ENCODE measurements at places on chromosomes 12 and 14.
A peak's percentile ranks its signal among the peaks of the same experiment; 100 is the strongest.

- DNase-seq, result no peak
These were observed 6.7 kb downstream of the KRT81 start for GRCh38 chr12:52284562-52285171.

- no peak for DNase-seq
These were observed 294.6 kb downstream of the GXYLT1 start for GRCh38 chr12:41850046-41850445.

DNA sequence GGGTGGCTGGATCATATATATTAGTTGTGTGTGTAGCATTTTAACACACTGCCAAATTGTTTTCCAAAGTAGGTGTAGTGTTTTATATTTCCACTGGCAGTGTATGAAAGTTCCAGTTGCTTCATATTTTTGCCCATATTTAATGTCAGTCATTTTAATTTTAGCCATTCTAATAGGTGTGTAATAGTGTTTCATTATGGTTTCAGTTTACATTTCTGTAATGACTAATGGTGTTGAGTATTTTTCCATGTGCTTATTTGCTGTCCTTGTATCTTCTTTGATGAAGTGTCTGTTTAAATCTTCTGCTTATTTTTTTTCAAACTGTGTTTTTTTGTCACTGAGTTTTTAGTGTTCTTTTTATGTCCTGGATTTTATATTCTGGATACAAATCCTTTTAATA, 8.7 kb downstream of the TBC1D15 start:
- DNase-seq, result no peak

GRCh38 chr12:68481181-68481941, 129.3 kb upstream of the RAP1B start:
- DNase-seq, result peak; percentile 40

DNA sequence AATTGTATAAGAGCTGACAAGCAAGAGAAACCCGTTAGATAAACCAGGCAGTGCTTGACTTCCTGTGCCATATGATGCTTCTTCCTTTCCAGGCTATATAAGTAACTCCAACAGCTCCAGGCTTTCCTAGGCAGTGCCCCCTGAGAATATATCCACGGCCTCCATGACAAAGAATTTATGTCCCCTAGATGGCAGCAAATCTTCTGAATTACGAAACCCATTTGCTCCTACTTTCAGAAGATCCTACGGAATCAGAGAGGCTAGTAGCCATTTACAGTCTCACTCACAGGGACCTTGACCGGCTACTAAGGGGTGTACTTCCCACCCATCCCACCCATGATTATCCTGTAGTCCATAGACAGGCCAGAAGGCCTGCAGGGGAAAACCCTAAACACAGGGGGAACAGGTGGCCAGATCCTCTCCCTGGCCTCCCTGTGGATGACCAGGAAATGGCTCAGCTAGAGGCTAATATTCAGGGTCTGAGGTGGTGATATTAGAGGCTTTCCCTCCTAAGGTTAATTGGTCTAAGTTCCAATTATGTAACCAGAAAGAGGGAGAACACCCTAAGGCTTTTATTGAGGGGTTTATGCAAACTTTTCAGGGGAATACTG, 77.2 kb upstream of the DCD start:
- DNase-seq, result peak; percentile 46

DNA sequence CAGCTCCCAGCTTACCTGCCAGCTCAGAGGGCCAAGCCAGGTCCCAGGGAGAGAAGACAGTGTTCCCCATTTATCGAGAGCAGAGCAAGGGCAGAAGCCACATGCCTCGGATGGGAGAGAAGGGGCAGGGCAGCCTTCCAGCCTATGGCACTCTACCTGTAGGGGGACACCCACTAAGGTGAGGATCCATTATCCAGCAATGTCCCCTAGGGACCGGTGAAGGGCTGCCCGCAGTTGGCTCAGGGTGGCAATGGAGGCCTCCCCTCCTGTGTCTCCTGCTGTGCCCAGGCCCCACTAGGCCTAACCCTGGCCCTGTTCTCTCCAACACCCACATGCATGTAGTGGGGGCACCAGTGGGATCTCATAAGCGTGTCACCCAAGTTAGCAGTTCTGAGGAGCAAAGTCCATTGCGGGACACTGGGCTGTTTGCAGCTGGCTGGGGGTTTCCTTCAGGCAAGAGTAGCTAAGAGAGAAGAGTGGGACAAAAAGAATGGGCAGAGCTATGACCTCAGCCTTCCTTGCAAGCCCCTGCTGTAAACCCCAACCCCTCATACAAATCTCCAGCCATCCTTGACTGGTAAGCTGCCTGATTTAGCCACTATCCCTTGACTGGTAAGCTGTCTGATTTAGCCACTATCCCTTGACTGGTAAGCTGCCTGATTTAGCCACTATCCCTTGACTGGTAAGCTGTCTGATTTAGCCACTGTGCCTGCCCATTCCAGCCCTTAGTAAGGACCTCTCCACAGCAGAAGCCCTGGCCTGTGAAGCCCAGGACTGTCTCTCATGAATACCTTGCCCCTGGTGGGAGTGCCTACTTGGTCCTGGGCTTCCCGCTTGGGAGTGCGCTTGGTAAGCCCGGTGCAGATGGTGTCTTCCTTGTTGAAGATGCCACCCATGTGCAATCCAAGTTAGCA, 5.2 kb upstream of the ASB2 start:
- DNase-seq, result no peak

DNA sequence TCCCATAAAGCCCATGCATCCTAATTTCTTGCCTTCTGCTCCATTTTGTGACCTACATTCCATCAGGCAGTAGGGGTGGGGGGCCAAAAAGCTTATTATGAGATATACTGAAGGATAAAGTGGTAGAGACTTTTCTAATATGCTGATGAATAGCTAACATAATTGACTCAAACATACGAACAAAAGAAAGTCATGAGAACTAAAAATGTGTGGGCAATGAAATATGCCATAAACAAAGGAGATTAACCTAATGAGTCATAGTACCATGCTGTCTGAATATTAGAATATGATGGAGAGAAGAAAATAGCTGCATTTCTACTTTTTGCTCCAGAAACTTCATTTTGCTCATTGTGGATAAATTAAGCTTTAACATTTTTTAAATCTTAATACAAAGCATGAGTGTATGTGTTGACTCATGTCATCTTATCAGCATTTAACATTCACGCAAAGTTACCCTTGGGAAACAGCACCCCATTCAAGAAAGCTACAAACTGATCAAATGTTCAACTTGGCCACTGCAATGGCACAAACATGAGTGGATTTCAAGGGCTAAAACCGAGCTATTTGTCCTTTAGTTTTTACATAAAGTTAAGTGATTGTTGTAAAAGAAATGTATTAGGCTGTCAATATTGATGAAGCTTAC, 64.0 kb upstream of the DIO2 start:
- no peak for DNase-seq

GRCh38 chr12:95497031-95497430, 23.1 kb downstream of the METAP2 start:
- DNase-seq, result no peak

DNA sequence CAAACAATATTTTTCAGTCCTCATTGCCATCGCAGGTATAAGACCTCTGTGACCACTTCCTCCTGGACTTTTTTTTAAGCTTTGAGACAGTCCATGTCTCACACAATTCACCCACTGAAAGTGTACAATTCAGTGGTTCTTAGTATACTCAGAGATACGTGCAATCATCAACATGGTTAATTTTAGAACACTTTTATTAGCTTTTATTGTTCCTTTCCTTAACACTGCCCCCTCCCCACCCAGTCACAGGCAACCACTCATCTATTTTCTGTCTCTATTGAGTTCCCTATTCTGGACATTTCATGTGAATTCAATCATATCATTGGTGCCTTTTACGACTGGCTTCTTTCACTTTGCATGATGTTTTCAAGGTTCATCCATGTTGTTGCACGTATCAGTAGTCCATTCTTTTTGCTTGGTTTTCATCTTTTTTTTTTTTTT, 16.2 kb downstream of the NCKAP5L start:
- DNase-seq, result no peak

GRCh38 chr12:63075376-63076060, 75.5 kb downstream of the AVPR1A start:
- no peak for DNase-seq

DNA sequence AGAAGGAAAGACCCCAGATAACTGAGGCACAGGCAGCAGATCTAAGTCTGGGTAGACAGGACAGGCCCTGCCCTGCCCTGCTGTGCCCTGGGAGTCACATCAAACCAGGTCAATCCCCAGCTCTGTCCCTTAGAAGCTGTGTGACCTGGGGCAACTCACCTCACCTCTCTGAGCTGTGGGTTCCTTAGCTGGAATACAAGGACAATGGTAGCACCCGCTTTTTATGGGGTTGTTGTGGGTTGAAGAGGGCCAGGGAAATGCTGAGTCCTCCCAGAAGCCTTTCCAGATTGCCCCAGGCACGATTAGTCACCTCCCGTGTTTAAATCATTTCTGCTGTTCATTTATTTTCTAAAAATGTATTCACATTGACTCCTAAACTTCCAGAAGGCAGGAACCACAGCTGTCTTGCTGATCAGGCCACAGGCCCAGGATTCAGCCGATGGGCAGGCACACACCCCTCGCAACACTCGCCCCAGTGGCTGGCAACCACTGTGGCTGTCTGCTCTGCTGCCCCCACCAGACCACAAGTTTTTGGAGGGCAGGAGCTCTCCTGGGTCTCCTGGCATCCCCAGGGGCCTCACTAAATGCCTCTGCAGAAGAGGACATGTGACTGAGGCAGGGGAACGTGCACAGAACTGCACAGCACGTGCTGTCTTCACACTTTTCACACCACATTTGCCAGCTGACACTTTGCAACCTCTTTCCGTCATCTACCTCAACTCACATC, 3.0 kb downstream of the SELPLG start:
- peak; percentile 54 for DNase-seq

DNA sequence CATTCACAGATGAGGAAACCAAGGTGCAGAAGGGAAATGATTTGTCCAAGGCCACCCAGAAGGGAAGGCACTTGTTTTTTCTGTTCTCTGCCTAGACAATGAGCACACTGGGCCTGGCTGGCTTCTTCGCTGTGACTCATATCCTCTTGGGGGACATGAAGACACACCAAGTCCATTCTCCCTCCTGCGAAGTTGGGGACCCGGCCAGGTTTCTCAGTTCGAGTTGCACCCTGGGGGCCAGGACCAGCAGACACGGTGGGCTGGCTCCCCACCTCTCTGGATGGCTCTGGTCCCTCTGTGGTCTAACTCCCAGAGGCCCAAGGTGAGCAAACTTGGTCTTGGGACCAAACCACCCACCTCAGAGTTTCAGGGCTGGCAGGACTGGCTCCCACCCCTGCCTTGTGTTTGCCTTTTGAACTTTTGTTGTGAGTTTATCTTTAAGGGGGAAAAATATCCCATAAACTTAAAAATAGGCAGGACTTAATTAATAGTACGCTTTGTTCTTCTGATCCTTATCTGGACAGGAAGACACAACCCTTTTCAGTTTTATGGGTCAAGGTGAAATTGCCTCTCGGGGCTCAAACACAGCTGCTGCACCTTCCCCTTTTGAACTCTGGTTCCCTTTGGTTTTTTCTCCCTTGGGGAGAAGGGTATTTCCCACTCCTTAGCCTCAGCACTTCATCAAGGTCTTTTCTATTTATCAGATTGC, 9.0 kb upstream of the MLEC start:
- no peak for DNase-seq

GRCh38 chr14:98958048-98958631, 313.9 kb downstream of the BCL11B start:
- no peak for DNase-seq

DNA sequence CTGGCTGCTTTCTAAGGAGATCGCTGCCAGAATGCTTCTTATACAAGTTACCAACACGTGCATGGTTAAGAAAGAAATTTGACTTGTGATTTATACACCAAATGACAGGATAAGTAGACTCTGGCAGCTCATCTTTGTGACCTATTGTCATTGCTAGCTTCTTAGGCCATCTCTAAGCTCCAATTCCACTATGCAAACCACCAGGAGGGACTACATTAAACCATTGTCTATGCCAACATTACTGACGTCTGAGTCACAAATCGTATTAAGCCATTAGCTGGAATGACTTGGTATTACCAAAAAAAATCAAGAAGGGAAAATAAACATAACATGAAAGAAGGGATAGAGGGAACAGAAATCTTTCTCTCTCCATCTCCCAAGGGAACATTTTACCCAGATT, 15.8 kb upstream of the VPS33A start:
- no peak for DNase-seq

- DNase-seq, result no peak
These were observed 1640.0 kb upstream of the SEL1L start for GRCh38 chr14:83173687-83174086.

DNA sequence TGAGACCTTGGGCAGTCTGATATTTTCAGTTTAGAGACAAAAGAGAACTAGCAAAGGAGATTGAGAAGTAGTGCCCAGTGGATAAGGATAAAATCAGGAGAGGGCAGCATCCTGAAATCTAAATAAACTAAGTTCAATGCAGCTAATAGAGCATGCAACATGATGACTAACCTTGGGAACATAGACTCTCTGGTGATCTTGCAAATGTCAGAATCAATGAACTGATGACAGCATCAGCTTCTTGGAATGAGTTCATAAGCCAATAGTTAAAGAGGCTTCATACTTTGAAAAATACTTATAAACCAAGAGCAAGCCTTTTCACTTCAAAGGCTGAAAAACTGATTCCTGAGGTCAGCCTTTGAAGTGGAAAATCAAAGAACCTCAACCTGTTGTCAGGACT, 8.2 kb downstream of the TAS2R19 start:
- no peak for DNase-seq

DNA sequence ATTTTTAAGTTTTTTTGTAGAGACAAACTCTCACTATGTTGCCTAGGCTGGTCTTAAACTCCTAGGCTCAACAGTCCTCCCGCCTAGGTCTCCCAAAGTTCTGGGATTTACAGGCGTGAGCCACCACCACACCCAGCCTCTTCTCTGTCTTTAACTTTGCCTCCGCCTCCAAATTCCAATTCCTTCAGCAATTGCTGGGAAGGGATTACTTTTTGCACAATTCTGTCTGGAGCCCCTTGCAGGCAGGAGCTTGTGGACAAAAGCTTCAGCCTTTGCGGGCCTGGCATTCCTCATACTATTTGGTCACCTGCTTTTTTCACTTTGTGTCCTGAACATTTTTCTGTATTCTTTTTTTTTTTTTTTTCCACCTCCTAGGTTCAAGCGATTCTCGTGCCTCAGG, 26.0 kb downstream of the SH2B3 start:
- no peak for DNase-seq

DNA sequence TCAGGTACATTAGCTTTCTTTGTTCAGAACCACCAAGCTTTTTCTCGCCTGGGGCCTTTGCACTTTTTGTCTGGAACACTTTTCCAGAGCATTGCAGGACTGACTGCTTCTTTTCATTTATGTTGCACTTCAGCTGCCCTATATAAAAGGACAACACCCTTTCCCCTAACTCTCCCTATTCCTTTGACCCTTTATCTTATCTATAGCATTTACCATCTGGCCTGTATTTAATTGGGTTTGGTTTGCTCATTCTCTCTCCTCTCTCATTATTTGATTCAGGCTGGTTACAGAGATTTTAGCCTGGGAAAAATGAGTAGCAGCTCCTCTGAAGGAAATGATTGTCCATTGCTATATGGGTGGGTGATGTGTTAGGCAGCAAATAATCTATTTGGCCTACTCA, 165.4 kb downstream of the KICS2 start:
- no peak for DNase-seq

DNA sequence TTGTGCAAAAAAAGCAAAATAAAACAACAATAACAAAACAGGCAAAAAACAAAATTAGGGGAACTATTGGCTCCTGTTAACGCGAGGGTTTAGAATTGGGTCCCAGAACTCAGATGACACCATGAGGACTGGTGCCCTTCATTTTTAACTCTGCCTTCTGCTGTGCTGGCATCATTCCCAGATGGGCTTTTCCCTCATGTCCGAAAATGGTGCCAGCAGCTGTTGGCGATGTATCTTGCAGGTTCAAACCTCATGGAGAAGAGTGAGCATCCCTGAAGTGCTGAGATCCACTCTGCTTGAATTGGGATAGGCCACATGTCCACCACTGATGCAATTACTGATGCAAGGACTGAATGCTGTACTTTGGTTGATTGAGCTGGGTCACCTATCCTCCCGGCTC, 61.1 kb downstream of the MYRFL start:
- DNase-seq, result no peak

Data from CD4-positive, alpha-beta T cell treated with Interleukin-17A for 1 hour (primary cell).